ENCODE measurements at places on chromosomes 5 and 9.

DNA sequence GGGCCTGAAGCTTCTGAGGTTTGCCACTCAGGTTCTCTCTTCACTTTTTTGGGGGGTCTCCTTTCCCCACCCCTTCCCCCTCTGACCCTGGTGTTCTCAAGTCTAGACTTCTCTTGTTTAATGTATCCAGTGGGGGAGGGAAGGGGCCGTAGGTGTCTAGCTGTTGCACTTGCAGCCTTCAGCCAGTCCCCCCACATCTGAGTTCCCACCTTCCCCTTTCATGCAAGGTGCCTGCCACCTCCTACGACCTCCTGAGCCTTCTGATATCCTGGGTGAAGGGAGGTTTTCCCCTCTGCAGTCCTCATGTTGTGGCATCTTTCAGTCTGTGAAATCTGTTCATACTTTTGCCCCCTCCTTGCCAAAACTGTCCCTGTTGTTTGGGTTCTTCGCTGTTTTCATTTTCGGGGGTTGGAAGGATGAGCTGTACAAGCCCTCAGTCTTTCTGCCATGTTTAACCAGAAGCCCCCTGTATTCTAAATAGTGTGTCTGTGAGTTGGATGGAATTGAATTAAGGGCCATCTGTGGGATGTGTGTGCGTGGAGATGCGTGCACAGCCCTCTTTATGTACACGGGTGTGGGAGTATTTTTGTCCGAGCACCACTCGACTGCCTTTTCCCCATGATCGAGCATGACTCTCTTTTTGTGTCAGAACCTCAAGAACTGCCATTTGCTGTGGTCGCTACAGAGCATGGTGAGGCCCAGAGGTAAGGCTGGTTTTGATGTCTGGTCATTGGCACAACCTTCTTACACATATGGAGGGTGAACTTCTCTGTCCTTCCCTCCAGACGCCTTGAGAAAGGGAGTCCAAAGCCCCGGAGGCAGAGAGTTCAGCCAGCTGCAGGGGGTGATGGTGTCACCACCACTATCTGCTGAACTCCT is 23.6 kb downstream of the PRRC2B start:
- no peak for DNase-seq

GRCh38 chr5:170439944-170440269 is 50.7 kb upstream of the KCNMB1 start:
- DNase-seq, result no peak

GRCh38 chr9:129343424-129344375 is 165.6 kb upstream of the IER5L start:
- DNase-seq, result no peak

DNA sequence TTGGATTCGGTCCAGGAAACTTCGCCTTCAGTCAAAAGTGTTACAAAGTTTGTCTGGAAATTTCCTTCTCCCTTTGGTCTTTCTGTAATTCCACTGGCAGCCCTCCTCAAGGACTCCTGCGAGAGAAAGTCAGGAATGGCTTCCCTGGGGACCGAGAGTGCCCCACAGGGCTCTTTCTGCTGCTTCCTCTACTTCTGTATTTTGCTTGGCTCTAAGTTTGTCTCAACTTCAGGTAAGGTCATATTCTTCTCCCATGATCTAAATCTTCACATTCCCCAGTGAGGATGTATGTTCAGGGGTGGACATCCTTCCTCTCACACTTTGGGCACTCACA is 10.3 kb upstream of the RIOK2 start:
- DNase-seq, result no peak

- DNase-seq, result no peak
Measured at GRCh38 chr5:57680686-57681085, 198.1 kb upstream of the ACTBL2 start.

DNA sequence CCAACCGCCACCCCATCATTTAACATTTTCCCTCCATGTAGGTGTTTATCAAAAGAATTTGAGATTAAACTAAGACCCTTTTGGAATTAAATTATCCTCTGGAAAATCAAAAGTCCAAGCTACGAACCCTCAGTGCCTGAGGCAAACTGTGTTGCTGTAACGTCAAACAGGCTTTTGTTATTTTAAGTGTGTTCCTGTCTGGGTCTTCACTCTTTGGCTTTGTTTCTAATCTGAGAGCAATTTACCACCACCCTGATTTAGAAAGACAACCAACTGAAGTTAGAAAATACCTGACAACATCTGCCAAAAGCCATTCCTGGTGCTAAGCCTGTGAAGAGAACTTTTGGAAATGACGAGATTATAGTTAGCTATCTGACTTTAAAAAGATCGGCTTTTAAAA is 199.9 kb downstream of the DIRAS2 start:
- DNase-seq, result no peak
